ENCODE measurements at places on chromosomes 7 and 10. TPM values are rescaled to one million over a fixed set of nuclear protein-coding genes. Genes with fewer than 3 reads are reported as not detected.

TMEM270 gene
- total RNA-seq, result not detected

ACBD7 gene
- 1.8 TPM for total RNA-seq

NEBL gene
- 3.3 TPM for total RNA-seq

ITGA8 gene
- 0.25 TPM for total RNA-seq

IL2RA gene
- total RNA-seq, result not detected

CRHR2 gene
- not detected for total RNA-seq

ZNF716 gene
- total RNA-seq, result not detected

VSTM4 gene
- total RNA-seq, result 1.6 TPM

CLDN12 gene
- 31.8 TPM for total RNA-seq

OR2A42 gene
- total RNA-seq, result under 0.01 TPM

All from mesangial cell (primary cell).